Stimulated activated CD8-positive, alpha-beta memory T cell treated with anti-CD3 and anti-CD28 coated beads, Interleukin-4, amount 100 ng/mL, for 1 hour (primary cell): ENCODE measurements at places on chromosomes 16 and 17.

- DNase-seq: no peak
Observed at GRCh38 chr16:81701296-81701970, 77.7 kb upstream of the PLCG2 start.

GRCh38 chr17:692116-692515 lies 22.5 kb downstream of the VPS53 start:
- no peak for DNase-seq

- DNase-seq: no peak
Observed at GRCh38 chr16:70575376-70575775, 51.8 kb downstream of the SF3B3 start.

DNA sequence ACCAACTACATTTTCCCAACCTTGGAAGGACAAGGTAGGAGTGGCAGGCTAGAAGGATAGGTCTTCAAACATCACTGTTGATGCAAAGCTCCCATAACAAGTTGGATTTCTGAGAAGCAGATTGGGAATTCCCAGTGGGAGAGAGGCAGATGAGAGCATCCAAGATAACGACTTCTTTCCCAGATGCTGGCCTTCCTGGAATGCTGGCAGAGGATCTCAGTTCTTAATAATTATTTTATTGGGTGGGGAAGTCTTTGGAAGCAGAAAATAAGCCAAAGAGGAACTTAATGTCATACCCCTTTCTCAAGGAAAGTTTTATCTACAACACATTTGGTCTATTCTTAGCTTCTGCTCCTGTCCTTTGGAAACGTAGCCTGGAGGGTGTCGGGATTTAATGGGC lies 64.5 kb downstream of the MPRIP start:
- DNase-seq: no peak

GRCh38 chr16:84294531-84295142 lies at the start of gene WFDC1:
Gene WFDC1 (plus strand): TSS chr16:84294878. CDS start chr16:84294972, 94 bp downstream.
- DNase-seq: no peak

- DNase-seq: no peak
Observed at GRCh38 chr17:66494023-66494803, 191.8 kb downstream of the PRKCA start.

DNA sequence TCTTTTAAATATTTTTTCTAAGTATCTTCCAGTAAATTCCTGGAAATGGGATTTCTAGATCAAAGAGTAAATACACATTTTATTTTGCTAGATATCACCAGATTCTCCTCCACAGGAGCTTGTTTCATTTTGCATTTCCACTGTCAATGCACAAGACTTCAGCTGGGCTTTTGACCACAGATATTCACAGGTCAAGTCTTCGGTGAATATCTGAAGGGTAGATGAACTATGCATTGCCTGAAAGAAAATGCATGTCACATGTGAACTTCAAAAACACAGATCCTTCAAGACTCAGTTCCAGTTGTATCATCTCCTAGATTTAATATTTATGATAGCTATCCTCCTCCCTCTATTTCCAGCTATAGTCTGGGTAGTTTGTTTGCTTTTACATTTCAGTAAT lies 963.6 kb upstream of the GOT2 start:
- no peak for DNase-seq

- DNase-seq: no peak
Observed at GRCh38 chr17:80839970-80840369, 151.7 kb upstream of the CHMP6 start.
